ENCODE measurements at places on chromosomes 12 and 14.

DNA sequence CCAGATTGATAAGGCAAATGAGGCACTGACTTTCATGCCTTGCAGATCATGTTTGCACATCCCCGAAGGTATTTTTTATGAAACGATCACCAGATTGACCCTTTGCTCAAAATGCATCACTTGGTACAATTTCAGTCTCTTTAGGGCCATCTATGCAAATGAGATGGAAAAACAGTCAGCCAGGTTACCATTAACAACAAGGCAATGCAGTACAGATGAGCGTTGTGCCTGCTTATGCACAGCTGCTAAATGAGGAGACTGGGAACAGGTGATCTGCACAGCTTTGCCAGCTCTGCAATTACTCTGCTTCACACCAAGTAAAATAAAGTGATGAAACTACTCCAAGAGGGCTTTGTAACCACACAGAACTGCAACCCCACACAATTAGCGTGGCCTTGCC, 26.1 kb upstream of the PLEKHG7 start:
- DNase-seq: no peak

DNA sequence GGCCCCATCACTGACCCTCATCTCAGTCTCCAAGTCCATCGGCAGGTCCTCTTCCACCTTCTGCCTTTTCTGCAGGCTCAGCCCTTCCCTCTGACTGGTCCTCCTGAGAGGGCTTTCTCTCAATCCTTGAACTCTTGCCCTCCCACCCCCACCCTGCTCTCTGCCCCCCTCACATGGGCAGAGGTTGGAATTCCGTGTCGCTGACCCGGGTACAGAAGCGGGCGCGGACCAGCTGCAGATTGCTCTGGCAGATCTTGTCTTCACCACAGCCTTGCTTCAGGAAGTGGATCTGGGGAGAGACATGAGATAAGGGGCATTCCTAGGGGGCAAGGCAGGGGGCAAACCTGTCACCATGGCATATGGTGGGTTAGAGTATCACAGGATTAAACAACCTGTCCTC, 12.4 kb downstream of the ITGA7 start:
- DNase-seq: no peak

GRCh38 chr12:118011961-118012360, 4.5 kb upstream of the RFC5 start:
- no peak for DNase-seq

GRCh38 chr12:96872961-96873360, 34.1 kb upstream of the NEDD1 start:
- no peak for DNase-seq

DNA sequence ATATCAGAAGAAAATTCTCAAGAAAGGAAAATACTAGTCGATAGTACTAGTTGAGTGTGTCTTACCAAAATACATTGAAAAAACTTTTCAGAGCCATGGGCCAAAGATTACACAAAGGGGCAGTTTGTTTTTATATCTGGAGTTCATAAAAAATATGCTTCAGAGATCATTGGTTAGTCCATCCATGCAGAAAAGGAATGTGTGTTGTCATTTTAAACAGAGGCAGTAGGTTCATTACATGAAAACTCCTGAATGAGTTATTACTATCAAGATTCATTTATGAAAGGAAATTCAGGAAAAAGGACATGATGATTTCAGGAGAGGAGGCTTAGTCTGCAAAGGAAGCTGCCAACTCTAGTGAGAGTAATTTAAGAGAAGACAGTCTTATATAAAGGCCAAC, 354.8 kb downstream of the AEBP2 start:
- no peak for DNase-seq

DNA sequence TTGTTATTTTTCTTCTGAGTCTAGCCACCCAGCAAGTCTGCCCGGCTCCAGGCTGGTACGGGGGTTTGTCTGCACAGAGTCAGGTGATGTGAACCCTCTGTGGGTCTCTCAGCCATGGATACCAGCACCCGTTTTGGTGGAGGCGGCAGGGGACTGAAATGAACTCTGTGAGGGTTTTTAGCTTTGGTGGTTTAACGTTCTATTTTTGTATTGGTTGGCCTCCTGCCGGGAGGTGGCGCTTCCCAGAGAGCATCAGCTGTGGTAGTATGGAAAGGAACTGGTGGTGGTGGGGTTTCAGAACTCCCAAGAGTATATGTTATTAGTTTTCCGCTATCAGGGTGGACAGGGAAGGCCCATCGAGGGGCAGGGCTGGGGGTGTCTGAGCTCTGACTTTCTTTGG, 5.3 kb upstream of the SERPINA4 start:
- DNase-seq: no peak

DNA sequence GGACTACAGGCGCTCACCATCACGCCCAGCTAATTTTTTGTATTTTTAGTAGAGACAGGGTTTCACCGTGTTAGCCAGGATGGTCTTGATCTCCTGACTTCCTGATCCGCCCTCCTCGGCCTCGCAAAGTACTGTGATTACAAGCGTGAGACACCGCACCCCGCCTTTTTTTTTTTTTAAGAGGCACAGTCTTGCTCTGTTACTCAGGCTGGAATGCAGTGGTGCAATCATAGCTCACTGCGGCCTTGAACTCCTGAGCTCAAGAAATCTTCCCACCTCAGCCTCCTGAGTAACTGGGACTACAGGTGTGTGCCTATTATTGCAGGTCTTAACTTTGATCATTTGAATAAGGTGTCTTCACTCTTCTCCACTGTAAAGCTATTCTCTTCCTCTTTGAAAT, 5.3 kb upstream of the GLTP start:
- no peak for DNase-seq
